ENCODE measurements at places on chromosomes 5 and 9.

GRCh38 chr5:10528056-10528816, 35.6 kb upstream of the ANKRD33B start:
- DNase-seq = no peak

DNA sequence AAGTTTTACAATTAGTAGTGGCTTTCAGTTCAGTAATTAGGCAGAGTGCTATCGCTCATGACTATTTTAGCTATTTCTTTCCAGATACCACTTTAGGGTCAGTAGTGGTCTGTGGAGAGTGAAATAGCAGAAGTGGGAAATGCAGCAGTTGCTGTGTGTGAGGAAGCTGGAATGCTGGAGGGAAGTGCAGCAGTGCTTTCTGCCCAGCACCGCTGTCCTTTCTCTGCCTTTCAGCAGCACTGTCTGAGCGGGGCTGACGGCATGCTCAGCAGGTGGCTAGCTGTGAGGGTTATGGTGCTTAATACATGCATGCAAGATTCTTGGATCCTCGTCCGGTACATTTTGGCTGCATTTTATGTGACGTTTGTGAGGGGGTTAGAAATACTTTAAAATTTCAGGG, 213.9 kb downstream of the PBX3 start:
- no peak for DNase-seq

DNA sequence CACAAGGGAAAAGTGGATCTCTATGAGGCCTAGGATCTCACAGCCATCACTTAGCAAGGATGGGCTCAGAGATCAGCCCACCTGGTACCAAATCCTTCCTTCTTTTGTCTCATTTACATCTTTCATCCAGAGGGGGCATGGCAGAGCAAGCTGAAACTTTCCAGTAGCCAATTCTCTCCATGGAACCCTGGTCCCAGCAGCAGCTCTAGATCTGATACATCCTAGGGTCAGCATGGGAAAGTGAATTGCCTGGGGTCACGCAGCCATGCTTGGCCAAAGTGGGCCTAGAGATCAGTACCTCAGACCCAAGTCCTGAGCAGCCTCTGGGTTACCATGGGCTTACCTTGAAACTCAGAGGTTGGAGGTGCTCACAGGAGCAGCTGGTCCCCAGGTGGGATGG, 170.5 kb downstream of the GABBR2 start:
- no peak for DNase-seq

GRCh38 chr5:72177538-72177937, 70.3 kb downstream of the MAP1B start:
- DNase-seq = no peak

DNA sequence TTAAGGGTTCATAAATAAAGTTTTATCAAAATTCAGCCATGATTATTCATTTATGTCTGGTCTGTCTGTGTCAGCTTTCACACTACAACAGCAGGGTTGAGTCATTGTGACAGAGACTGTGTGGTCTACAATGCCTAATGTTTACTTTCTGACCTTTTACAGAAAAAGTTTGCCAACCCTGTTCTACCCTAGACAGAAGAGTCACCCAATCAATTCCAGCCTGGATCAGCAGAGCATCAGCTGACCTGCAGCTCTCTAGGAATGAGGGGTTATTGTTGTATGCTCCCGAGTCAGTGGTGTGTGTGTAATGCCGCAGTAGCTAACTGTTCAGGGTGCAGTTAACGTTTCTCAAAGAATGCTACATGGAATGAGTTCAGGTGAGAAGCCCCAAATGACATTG, 87.3 kb downstream of the HRH2 start:
- DNase-seq = no peak

GRCh38 chr9:80177949-80178480, 606.2 kb downstream of the TLE4 start:
- no peak for DNase-seq

- no peak for DNase-seq
Observed at GRCh38 chr5:538271-538771, 14.1 kb upstream of the SLC9A3 start.

DNA sequence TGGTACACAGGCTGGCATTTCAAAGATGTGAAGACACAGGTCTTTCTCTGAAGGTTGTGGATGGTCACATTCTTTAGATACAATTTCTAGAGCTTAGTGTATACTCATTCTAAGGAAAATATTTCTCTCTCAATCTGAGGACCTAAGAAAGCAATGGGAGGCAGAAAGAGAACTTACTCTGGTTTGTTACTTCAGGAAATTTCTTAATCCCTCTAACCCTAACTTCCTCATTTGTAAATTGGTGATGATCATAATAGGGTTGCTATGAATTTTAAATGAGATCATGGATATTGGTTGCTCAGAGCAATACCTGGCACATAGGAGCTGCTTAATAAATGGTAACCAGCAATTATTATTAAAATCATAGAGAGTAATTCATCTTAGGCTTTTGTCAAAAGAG, 22.1 kb downstream of the FAM170A start:
- no peak for DNase-seq

- DNase-seq = peak; percentile 70
Observed at GRCh38 chr9:76927540-76928240, 21.8 kb upstream of the PRUNE2 start.

DNA sequence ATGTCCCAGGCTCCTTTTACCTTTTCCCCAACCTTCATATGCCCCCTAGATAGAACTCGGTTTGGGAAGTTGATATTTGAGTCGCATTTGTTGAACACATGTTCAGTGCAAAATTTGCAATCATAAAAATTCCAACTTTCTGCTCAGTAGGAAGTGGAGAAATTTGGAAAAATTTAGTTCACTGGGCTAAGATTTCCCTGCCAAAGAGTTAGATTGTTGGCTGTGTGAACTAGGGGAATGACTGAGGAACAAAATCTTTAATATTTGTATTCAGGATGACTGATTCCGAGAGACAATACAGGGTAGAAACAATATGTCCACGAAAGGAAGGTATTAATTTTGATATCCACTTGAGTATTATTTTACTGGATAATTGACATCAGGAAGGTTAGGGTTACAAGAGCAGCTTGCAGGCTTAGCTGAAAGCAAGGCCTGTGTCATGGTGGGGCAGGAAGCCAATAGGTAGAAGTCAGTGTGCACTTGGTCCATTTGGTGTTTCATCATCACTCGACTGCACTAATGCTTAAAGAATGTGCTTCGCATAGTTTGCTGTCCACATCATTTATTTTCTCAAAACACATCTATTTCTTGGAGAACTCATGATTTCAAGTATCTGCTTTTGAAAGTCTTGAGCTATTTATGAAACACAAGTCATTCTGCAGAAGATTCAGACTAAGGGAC, 59.4 kb upstream of the GNA14 start:
- peak; percentile 97 for DNase-seq

GRCh38 chr9:113614843-113615648, 151.5 kb downstream of the RGS3 start:
- no peak for DNase-seq

DNA sequence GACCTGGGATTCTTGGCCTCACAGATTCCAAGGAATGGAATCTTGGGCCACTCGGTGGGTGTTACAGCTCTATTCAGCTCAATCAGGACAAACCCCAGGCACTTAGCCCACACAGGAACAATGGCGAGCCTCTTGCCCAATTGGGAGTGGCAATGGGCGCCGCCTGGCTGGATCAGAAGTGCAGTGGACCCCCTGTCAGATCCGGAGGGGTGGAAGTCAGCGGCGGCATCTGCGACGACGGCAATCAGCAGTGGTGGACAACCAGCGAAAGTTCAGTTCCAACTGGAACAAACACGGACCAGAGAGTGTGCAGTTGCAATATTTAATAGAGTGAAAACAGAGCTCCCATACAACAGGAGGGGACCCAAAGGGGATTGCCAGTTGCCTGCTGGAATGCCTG, 378.3 kb downstream of the CDH9 start:
- DNase-seq = no peak

- no peak for DNase-seq
Observed at GRCh38 chr9:86443992-86444391, 89.8 kb upstream of the TUT7 start.

GRCh38 chr5:68932830-68933434, 160.9 kb upstream of the SLC30A5 start:
- DNase-seq = no peak

- no peak for DNase-seq
Observed at GRCh38 chr5:116557669-116558271, 16.9 kb downstream of the SEMA6A start.

DNA sequence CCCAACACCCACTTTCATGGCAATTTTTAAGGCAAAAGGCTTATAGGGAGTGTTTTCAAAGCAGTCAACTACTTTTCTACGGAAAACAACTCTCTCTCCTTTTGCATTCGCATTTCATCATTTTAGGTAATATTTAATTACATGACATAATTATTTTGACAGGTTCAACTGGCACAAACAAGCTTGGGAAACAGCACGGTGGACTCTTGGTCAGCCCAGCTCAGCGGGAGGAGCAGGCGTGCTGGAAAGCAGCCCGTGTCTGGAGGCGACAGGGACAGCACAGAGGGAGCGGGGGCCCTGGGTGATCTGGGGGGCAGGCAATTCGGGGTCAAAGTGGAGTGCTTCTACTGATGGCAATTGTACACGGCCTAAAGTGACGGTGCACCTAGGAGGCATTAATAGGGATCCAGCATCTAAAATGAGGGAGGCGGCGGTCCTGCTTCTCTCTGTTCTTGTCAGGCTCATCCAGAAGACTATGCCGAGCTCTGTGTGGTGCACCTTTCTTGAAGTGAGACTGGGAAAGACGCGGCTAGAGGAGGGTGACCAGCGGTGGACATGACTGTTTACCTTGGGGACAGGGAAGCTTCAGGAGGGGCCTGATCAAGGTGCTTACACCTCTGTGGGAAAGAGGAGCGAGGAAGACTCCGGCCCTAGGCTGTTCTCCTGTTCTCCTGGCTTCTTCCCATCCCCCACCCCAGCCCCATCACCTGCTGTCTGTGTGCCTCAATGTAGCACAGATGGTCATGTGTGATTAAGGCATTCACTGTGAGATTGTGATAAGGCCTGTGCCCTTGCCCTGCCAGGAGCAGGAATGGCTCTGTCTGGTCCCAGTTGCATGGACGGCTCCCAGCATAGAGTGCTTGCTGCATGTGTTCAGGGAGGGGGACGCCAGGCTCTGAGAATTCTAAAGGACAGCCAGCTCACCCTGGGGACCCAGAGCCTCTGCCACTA, 3.4 kb downstream of the MYMK start:
- DNase-seq = no peak

- no peak for DNase-seq
Observed at GRCh38 chr9:114497236-114497635, 8.0 kb downstream of the WHRN start.

DNA sequence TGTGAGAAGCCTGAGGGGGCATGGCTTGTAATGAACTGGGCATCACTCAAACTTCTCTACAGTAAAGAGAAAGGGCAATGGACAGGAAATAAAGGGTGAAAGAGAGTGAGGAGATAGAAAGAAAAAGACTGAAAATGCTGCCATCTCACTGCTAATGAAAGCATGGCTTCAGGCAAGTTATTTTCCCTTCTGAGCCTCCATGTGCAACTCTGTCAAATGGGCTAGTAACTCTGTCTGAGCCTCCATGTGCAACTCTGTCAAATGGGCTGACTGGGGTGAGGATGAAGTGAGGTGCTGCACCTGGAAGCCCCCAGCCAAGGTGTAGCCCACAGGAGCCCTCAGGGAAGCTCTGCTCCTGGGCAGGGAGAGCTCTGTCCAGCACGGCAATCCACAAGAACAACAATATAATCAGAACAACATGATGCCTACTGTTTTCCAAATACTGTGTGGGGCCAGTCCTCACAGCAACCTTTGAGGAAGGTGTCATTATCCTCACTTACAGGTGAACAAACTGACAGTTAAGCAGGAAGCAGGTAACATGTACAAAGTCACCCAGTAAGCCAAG, 73.8 kb upstream of the XPA start:
- no peak for DNase-seq

- DNase-seq = no peak
Observed at GRCh38 chr5:127428748-127429147, 88.7 kb upstream of the PRRC1 start.

DNA sequence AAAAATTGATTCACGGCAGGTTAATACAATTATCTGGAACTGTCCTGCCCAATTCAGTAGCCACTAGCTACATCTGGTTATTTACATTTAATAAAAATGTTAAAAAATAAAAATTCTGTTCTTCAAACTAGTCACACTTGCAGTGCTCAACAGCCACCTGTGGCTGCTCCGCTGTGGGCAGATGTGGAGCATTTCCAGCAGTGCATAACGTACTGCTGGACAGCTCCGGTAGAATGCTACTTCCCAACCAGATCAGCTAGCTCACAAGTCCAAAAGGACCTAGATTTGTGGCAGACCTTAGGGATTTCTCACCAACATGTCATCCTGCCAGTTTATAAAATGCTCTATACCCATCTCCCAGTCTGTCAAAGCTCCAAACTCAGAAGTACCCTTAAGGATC, 42.8 kb downstream of the SETX start:
- DNase-seq = no peak

GRCh38 chr9:127202461-127203169, 62.0 kb upstream of the GARNL3 start:
- no peak for DNase-seq

DNA sequence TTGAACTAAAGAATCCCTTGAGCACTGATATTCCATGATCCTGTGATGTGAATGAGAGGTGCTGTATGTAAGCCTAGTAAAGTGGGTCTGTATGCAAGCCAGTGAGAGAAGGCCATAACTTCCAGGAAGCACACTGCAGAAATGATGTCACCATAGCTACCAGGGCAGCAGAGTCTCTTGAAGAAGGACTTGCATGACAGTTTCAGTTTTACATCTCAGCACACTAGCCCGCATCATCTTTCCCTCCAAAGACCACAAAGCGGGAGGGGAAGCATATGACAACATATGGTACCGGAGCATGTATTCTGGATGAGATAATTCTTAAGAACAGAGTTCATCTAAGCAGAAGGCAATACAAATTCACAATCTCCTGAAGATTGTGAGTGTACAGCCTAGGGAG, 37.6 kb upstream of the MAST4 start:
- no peak for DNase-seq

DNA sequence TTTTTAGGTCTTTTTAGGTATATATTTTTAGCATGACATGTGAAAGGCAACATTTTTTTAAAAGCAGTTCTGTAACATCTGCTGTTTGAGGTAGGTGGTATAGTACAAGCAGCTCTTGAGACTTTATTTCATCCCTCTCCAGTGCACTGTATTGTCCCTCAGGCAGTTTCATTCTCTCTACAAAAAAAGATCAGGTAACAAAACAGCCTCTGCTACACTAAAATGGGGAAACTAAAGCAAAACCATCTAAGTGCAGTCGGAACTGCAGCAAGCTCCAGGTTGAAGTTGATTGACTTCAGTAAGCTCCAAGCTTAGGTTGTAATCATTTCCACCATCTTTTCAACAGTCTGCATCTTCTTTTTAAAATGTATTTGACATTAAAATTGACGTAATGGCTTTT, 195.6 kb downstream of the DEPDC1B start:
- no peak for DNase-seq

DNA sequence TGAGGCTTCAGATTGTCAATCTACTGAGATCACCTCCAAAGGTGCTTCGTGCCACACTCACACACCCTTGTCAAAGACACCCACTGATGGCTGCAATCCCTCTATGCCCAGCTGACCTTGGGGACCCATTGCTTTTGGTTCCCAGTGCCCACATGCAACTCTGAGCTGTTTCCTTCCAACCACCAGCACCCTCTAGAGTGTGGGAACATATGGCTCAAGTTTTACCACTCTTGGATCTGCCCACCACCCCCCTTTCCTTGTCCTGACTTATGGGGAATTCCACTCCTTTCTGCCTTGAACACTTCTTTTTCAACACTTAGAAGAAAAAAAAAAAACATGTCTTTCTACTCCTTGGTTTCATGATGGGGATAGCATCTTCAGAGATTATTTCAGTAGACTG, 360.2 kb downstream of the ENC1 start:
- no peak for DNase-seq

GRCh38 chr5:854217-854616, 3.4 kb upstream of the ZDHHC11 start:
- DNase-seq = no peak
